ENCODE measurements at places on chromosomes 4 and X. TPM values are rescaled to one million over a fixed set of nuclear protein-coding genes. Genes with fewer than 3 reads are reported as not detected.

GRCh38 chr4:177016541-177017141, 223.9 kb upstream of the VEGFC start:
- no peak for DNase-seq

GRCh38 chr4:83272900-83273299, 11.7 kb downstream of the COQ2 start:
- DNase-seq, result no peak

The SOX3 gene
- total RNA-seq, result 16.3 TPM

GRCh38 chr4:121676345-121677075, 20.3 kb downstream of the ANXA5 start:
- DNase-seq, result no peak

The CAPN6 gene
- total RNA-seq, result 4.0 TPM

DNA sequence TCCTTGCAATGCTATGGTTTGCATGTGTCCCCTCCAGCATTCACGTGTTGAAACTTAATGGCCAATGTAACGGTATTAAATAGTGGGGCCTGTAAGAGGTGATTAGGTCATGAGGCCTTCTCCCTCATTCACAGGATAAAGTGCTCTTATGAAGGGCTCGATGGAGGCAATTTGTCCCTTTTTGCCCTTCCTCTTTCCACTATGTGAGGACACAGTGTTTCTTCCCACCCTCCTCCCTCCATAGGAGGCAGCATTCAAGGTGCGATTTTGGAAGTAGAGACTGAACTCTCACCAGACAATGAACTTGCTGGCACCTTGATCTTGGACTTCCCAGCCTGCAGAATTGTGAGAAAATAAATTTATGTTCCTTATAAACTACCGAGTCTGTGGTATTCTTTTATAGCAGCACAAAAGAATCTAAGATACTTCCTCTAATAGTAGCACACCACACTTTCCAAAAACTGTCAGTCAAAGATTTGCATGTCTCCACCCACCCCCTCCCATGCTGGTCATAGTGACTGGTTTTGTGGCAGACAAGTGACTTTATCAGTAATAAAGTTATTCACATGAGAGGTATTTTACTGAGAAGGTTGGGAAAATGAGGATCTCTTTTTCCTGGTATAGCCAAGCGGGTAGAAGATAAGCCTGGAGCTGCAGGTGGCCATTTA, 113.5 kb upstream of the TTC29 start:
- no peak for DNase-seq

DNA sequence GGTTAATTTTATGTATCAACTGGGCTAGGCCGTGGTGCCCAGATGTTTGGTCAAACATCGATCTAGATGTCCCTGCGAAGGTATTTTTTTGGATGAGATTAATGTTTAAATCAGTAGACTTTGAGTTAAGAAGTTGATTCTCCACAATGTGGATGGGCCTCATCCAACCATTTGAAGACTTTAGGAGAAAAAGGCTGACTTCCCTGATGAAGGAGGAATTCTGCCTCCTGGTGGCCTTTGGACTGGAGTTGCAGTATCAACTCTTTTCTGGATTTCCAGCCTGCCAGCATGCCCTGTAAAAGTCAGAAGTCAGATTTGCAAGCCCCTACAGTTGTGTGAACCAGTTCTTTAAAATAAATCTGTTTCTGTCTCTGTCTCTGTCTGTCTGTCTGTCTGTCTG, 91.4 kb downstream of the STK32B start:
- DNase-seq, result peak; percentile 60

The OCIAD1 gene
- 135 TPM for total RNA-seq

DNA sequence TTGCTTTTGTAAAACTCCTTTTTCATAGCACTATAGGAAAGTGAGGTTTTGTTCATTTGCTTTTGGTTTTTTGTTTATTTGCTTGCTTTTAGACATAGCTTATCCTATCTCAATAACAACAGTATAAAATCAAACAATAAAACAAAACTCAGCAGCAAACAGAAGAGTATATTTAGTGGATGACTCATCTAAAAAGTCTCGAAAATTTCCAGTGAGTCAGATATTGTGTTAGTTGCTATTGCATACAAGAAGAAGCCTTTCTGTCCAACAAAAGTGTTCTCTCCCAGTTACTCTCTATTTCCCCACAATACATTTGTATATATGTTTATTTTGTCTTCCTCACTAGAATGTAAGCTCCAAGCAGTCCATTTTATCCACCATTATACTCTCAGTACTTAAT, 36.0 kb upstream of the NPNT start:
- no peak for DNase-seq

GRCh38 chrX:43559644-43560043, 96.5 kb upstream of the MAOA start:
- DNase-seq, result peak; percentile 52

The PHOX2B gene
- total RNA-seq, result not detected

- no peak for DNase-seq
These were observed 61.4 kb upstream of the MAP3K15 start for GRCh38 chrX:19576742-19577141.

- DNase-seq, result no peak
These were observed 99.8 kb downstream of the PTCHD1 start for GRCh38 chrX:23434356-23434884.

DNA sequence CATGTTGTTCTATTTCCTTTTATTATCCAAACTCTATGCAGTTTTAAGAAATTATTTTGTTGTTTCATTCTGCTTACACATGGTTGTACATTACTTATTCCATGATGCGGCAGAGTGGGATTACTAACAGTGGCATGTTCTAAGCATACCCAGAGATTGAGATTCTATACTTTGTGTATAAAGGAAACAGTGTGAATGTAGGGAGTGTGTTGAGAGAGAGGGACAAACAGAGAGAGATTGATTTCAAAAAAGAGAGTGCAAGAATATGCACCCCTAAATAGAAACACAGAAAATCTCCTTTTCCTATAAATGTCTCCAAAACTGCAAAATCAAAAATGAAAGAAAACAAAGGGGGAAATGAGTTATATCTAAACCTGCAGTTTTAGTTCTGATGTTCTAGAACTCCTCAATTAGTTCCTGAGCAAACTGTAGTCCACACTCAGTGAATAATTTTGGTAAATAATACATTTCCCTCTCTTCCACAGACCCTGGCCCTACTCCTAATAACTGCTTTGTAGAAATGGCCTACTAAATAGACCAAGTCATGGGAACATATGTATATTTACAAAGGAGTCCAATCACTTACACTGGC, 31.0 kb downstream of the SLC9B1 start:
- DNase-seq, result no peak

DNA sequence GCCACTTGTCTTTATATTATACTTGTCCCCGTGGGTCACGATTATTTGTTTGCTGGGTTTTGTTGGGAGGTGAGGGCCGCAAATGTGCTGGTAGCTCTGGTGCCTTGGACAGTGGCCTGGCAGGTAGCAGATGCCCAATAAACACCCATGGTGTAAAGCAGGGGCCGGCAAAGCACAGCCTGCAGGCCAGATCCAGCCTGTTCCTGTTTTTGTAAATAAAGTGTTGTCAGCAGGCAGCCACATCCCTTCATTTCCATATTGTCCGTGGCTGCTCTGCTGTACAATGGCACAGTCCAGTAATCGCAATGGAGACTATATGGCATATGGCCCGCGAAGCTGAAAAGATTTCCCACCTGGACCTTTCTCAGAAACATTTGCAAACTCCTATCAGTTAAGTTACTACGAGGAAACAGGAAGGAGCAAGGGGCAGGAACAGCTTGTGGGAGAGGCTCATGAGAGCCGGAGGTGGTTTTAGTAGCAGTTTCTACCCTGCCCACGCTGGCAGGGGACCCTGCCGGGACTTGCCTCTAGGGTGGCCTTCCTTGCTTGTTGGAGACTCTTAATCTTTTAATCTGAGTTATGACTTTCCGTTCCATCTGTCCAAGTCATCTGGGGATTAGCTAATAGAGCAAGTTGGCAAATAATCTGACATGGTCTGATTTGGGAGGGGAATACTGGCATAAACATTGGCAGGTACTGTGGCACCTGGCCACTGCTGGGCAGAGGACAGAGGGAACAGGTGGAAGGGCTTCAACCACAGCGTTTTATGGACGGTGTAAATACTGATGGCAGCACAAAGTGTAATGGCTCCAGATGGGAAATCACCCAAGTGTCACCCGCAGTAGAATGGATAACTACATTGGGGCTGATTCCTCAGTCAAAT, 19.6 kb downstream of the CLCN4 start:
- no peak for DNase-seq

DNA sequence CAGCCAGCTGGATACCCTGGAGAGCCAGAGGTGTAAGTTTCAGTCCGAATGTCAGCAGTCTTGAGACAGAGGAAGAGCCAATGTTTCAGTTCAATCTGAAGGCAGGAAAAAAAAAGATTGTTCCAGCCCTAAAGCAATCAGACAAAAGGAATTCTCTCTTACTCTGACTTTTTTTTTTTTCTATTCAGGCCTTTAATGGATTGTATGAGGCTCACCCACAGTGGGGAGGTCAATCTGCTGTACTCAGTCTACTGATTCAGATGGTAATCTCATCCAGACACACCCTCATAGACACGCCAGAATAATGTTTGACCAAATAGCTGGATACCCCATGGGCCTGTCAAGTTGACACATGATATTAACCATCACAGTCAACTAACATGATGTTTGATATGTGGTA, 51.9 kb downstream of the TEX13A start:
- DNase-seq, result no peak

The TACC3 gene
- total RNA-seq, result 207 TPM

The GPR34 gene
- total RNA-seq, result not detected

The PRSS12 gene
- 14.1 TPM for total RNA-seq

GRCh38 chr4:153407906-153408305, 58.3 kb upstream of the TMEM131L start:
- DNase-seq, result no peak

The FMR1 gene
- 32.7 TPM for total RNA-seq

The UBE2D3 gene
- 334 TPM for total RNA-seq

The DCX gene
- 2.1 TPM for total RNA-seq

DNA sequence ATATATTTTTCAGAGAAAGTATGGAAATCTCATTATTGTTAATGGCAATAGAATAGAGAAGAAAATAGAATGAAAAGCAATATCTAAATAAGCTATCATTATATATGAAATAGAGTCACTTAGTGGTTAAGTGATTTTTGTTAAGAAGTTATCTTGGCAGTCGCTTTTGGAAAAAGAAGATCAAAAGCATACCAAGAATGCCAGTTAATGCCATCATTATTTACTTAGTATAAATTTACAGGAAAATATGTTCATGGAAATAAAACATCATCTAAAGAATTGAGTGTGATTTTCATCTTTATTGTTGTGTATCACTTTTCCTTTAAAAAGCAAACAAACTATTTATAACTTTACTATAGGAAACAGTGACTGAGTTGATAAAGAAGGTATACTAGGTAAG, 85.3 kb upstream of the GPR101 start:
- DNase-seq, result no peak

The PGAM4 gene
- total RNA-seq, result not detected
